NCI-H2227 treated with DMSO at 0.1 percent for 48 hours (cell line): ENCODE measurements at places on chromosomes 2 and 18.

DNA sequence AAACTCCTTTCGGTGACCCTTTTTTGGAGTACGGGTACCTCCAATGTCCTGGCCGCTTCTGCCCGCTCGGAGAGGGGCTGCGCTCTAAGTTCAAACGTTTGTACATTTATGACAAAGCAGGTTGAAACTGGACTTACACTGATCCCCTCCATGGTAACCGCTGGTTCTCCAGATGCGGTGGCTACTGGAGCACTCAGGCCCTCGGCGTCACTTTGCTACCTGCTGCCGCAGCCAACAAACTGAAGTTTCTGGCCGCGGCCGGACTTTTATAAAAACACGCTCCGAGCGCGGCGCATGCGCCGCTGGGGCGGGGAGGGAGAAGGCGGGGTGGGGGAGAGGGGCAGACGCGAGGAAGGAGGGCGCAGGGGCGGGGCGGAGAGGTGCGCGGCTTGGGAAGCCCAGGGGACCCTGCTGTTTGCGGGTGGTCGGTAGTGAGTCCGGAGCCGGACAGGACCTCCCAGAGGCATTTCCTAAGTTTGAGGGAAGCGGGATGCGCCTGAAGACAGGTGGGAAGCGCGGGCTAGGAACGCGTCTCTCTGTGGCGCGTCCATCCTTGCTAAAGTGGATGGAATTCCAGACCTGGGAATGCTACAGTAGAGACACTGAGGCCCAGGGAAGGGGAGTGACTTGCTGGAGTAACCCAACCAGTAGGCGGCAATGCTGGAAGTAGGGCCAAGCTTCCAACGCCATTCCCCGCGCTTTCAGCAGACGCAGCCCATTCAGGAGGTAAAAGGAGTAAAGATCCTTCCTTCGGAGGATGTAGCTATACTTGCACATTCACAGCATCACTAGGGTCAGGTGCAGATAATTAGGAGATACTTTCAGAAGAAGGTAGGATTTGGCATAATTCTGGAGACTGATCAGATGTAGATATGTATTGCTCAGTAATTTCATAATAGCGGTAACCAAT lies at the start of gene CXCR4:
CXCR4 (minus strand) TSS at position 241 of the 910 bp plus-strand sequence; CDS start at position 152, 89 bp downstream.
- DNase-seq = peak; percentile 94

DNA sequence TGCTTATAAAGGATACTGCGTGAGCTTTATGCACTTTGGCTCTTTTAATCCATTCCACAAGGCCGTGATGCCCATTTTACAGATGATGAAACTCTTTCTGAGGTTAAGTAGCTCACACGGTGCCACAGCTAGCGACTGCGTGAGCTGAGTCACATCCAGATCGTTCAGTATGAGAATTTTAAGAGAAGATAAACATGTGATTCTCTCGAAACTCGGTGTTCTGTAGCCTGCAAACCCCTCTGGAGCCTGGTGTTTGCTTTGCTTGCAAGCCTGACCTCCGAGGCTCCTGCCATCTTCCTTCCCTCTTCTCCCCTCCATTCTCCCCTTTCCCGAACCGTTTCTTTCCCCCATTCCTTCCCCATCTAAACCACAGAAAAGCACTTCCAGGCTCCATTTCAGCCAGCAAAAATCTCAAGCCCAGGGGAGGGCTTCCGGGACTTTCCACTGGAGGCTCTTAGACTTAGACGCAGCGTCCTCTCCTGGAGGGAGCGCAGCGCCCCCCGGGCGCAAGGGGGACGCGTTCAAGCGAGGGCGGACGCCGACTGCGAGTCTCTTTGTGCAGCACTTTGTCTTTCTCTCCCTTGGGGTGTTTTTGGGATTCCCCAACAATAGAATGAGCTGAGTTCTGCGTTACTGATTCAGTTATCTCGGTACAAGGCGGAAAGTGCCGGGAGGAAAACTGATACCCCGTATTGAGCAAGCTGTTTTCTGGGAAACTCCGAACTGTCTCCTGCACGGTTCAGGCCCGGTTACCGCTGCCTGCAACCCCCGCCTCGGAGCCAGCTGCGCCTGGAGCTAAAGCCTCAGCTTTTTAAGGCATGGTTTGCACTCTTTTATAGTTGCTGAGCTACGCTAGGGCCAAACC lies 38.0 kb downstream of the CYP1B1 start:
- DNase-seq = peak; percentile 43

DNA sequence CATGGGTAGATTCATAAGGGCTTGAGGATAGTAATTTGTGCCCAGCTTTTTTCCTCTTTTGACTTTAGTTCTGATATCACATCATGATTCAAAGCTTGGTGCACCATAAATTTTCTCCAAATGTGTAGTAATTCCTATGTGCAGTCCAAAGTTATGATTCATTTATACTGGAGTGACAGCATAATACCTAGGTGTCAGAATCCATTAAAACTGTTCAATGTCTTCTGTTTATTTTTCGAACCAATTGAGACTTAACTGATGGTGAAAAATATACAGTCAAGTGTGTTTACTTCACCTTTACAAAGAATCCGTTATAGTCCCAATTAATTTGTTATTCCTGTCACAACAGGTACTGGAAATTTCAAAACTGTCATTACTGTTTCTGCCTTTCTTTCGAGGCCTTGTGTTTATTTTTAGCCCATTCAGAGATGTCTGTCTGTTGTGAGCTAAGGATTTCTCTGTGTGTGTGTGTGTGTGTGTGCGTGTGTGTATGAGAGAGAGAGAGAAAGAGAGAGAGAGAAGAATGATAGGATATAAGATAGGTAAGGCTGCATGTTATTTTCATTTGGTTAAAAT lies 389.7 kb upstream of the ATP5MC3 start:
- DNase-seq = peak; percentile 96

- DNase-seq = no peak
Measured at GRCh38 chr2:39377226-39377939, 59.7 kb downstream of the MAP4K3 start.

DNA sequence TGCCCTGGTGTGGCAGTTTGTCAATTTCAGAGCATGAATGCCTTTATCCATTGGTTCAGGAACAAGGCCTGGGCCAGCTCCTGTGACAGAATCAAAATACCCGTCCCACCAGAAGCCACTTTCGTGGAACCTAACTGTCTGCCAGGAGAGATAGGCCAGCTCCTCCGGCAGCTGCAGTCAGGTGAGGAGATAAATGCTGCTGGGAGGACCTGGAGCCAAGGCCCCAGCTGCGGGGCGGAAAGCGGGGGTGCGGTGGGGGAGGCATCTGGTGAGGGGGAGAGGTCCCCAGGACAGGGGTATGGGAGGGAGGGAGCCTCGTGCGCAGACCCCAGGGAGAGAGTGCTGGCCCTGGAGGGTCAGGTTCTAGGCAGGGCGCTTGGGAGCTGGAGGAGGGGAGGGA lies 4.4 kb upstream of the ASB1 start:
- DNase-seq = no peak

GRCh38 chr2:171319164-171319810 lies 114.5 kb downstream of the METTL8 start:
- DNase-seq = no peak

DNA sequence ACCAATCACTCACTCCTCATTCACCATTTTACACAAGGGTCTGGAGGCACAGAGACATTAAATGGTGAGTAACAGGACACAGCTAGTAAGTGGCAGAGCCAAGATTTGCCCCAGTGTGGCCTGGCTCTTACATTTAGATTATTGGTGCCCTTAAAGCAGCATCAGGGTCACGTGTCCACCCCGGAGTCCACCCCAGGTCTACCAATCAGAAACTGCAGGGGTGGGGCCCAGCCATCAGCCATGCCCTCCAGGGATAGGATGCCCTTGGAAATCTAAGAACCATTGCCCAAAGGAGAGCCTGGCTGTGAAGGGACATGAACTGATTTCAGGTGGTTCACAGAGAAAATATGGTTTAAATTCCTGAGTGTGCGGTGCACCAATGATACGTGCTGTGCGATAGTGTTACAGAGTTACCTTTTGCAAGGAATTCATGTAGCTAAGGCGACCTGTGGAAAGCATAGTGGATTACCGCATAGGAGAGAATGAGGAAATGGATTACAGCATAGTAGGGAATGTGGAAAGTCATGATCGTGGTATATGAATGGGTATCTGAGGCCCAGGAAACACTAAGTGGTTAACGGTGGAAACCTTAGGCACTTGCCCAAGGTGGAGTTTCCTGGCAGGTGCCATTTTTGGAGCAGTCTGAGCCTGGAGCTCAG lies 17.8 kb downstream of the IGFBP5 start:
- DNase-seq = no peak

DNA sequence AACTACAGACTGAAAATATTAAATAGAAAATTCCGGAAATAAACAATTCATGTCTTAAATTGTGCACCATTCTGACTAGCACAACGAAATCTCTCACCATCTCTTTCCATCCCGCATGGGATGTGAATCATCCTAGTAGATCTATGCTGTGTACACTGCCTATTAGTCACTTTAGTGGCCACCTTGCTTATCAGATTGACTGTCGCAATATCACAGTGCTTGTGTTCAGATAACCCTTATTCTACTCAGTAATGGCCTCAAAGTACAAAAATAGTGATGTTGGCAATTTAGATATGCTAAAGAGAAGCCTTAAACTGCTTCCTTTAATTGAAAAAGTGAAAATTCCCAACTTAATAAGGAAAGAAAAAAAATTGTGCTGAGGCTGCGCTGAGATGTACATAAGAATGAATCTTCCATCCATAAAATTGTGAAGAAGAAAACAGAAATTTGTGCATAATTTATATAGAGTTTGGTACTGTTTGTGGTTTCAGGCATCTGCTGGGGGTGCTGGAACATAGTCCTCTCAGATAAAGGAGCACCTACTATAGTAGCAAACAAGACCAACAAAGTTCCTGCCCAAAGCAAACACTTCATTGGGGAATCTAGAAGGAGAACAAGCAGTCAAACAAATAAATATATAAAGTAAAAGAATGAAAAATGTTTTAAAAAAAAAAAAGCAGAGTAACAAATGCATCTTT lies 12.0 kb downstream of the PSMD1 start:
- DNase-seq = no peak

DNA sequence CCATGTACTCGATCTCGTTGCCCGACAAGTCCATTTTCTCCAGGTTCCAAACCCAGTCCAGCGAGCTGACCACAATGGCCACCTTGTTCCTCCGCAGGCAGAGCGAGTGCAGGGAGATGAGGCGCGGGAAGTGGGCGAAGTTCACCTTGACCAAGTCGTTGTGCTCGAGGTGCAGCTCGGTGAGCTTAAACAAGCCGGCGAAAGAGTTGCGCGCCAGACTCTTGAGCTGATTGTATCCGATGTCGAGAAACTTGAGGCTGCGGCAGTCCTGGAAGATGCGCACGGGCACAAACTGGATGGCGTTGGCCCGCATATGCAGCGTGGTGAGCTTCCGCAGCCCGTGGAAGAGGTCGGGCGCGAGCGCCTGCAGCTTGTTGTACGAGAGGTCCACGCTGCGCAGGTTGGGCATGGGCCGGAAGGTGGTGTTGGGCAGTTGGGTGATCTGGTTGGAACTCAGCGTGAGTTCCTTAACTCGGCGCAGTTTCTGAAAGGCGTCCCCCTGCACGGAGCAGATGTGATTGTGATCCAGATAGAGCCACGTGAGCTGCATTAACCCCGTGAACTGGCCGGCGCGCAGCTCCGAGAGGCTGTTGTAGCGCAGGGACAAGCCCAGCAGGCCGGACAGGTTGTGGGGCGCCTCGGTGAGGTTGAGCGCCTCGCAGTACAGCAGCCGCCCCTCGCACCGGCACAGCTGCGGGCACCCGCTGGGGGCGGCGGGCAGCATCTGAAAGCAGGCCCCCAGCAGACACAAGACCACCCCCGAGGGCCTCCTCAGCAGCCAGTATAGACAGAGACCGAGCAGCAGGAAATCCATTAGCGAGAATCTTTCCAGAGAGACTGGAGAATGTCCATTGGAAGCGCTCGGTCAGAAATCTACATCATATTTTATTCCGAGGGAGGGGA lies 1.3 kb downstream of the LRRTM1 start:
- no peak for DNase-seq

DNA sequence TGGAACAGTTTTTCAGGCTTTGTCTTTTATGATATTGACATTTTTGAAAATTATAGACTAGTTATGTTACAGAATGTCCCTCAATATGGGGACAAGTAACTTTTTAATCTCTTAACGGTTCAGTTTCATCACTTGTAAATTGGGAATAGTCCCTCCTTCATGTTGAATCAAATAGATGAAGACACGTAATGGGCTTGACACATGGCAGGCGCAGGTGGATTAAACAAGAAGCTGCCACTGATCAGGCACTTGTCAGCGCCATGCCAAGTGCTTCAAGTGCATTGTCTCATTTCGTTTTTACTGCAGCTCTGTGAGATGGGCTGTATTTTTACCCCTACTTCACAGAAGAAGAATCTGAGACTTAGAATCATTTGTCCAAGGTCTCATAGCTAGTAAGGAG lies 9.5 kb upstream of the SMAD4 start:
- DNase-seq = no peak

- no peak for DNase-seq
Measured at GRCh38 chr2:75431763-75432162, 129.0 kb downstream of the EVA1A start.

DNA sequence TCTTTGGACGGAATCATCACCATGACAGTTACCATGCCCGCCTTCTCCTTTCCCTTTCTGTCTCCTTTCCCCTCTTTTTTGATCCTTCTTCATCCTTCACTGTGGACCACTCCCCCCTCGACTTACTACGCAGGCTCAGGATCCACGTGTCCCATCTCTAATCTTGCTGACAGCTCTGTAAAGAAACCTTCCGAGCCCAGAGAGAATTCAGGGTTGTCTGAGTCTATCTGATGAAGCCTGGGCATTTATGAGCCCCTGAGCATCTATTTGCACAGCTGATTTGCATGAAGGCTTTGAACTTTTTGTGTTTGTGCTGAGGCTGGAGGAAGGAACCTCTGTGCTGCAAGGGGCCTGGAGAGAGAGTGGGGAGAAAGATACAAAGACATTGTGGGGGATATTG lies 50.7 kb downstream of the CIB4 start:
- no peak for DNase-seq

- no peak for DNase-seq
Measured at GRCh38 chr2:20678780-20679179, 11.8 kb downstream of the GDF7 start.

DNA sequence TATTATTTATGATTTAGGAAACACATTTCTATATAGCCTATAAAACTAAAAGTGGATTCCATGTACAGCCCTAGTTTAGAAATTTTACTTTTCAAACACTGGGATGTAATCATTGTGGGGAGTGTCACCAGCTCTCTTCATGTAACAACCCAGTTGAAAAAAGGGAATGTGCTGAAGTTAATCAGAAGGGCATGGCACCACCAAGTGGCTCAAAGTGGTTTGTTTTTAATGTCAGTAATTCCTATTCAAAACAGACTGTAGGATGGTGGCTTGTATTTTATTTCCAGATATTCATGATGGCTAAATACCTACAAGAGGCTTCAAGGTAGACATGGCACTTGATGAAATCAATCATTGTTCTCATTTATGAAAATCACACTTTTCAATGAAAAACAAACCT lies 58.1 kb upstream of the TMEM182 start:
- DNase-seq = peak; percentile 53

GRCh38 chr18:79884963-79885728 lies 66.3 kb downstream of the SLC66A2 start:
- no peak for DNase-seq

GRCh38 chr2:133326652-133327397 lies 241.4 kb downstream of the NCKAP5 start:
- peak; percentile 73 for DNase-seq
